ENCODE measurements at places on chromosomes 5 and 9.

DNA sequence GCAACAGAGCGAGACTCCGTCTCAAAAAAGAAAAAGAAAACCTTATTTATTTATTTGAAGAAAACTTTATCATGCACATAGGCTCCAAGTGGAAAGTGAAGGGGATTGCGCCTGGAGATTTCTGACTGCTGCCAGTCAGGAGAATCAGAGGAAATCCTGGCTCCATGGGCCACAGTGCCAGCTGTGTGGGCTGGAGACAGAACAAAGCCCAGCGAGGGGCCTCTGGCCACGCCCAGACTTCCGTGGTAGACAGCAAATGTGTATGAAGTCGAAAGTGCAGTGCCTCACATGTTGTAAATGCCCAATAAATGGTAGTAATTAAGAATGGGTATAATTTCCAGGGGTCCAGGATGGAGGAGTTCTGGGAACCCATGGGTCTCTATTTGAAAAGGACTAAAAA, 75.8 kb upstream of the WWC1 start:
- no peak for DNase-seq

- no peak for DNase-seq
Observed at GRCh38 chr9:76552751-76553455, 93.9 kb downstream of the GCNT1 start.

- DNase-seq, result no peak
Observed at GRCh38 chr9:129414377-129414992, 206.4 kb downstream of the C9orf50 start.

DNA sequence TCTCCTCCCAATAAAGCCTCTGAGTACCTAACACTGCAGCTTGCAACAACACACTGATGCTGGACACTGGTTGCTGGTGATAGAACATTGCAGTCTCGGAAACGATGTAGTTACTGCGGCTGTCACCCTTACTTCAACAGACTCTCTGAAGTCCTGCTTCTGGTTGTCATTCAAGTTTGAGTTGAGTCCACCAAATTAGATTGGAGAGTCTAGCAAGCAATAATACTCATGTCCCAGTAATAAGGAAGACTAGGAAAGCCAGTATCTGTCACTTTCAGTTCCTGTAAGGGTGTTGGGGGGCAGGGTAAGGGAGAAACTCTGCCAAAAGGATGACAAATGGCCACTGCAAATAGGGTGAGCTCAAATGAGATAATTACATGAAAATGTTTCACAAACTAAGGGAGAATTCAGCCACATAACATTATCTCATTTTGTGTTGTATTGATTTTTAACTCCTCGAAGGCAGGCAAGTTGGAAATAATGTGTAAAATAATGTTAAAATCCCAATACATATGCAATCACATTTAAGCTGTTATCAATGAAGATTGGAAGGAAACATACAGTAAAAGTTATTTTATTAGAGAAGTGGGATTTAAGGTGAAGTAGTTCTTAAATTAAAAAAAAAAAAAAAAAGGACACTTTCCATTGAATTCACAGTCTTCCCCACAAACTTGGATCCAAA, 849 bp upstream of the IFT74 start:
- DNase-seq, result no peak

- no peak for DNase-seq
Observed at GRCh38 chr9:17611917-17612316, 33.1 kb downstream of the SH3GL2 start.

- DNase-seq, result no peak
Observed at GRCh38 chr5:87008751-87009560, 258.7 kb upstream of the RASA1 start.

DNA sequence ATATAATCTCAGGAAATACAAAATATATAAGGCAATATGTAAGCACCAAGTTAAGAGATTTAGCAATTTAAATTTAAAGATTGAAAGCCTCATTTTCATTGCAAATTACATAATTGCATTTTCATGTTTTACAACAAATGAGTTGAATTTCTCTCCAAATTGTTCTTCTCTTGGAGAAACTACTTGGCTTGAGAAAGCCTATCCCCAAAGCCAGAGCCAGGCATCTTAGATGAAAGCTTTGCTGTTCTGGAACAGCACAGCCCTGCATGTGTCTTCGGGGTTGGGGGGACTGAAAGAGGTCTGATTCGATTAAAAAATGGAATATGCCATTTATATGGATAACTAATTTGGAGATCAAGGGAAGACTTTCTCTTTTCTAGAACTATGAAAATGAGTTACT, 212.0 kb downstream of the PARP8 start:
- DNase-seq, result no peak

DNA sequence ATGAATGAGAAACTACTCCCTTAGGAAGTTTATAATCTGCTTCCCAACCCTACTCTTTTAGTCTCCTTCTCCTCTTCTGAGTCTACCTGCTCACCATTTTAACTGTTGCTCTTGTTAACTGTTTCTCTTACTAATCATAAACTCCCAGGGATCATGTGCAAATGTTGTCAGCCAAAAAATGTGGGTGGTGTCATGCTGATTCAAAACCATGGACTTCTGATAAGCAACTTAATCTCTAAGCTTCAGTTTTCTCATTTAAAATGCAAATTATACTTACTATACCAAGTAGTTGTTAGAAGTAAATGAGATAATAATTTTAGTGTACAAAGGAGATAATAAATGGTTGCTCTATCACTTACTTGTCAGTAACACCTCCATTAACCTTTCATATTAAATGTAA, 45.9 kb upstream of the TLX3 start:
- DNase-seq, result no peak

DNA sequence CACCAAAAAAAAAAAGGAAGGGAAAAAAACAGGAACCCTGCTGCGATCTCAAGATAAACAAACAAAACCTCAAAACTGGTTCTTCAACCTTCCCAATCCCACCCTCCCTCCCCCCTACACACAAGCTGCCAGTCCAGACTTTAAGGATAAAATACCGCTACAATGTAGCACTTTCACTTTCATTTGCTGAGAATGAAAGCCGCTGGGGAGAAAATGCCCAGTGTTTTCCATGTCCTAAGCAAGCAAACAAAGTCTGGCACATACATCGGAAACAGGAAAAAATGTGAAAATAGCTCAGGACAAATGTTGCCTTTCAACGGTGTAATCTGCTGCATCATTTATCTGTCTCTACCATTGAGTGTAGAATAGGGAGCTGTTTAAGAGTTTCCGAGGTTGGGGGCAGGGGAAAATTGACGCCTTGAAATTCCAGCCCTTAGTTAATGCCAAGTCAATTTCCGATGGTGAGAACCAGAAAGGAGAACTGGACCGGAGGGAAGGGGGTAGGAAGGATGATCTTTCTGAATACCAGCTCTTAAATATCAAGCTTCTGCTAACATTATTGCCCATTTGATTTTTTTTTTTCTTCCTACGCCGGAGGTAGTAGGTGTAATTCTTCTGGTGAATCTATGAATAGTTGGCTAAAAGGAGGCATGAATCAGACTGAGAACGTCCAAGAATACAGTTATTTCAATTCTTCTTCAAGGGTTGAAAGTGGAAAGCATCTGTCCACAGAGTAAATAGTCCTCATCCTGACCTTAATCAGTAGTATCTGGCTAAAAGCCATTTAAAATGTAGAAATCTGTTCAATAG, 1.2 kb upstream of the ADAMTS6 start:
- no peak for DNase-seq

All from stimulated activated CD4-positive, alpha-beta T cell treated with anti-CD3 and anti-CD28 coated beads, TNF-alpha, amount 100 ng/mL, for 24 hours (primary cell).